Central memory CD4-positive, alpha-beta T cell (primary cell): ENCODE measurements at places on chromosomes 11 and 22.

DNA sequence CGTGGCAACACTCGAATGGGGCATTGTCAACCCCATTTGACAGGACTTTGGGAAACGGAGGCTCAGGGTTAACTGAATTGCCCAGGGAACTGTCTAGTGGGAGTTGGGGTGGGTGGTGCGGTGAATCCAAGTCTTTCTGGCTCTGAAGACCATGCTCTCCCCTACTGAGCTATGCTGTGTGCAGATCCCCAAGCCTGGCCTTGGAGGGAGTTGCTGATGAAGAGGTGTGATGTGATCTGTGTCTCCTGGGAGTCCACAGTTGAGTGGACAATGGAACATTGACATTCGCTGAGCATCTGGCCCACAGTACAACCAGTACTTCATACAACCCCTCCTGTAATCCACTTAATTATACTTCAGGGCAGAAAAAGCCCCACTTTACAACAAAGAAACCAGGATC lies 172.2 kb downstream of the ST3GAL4 start:
- no peak for DNase-seq

DNA sequence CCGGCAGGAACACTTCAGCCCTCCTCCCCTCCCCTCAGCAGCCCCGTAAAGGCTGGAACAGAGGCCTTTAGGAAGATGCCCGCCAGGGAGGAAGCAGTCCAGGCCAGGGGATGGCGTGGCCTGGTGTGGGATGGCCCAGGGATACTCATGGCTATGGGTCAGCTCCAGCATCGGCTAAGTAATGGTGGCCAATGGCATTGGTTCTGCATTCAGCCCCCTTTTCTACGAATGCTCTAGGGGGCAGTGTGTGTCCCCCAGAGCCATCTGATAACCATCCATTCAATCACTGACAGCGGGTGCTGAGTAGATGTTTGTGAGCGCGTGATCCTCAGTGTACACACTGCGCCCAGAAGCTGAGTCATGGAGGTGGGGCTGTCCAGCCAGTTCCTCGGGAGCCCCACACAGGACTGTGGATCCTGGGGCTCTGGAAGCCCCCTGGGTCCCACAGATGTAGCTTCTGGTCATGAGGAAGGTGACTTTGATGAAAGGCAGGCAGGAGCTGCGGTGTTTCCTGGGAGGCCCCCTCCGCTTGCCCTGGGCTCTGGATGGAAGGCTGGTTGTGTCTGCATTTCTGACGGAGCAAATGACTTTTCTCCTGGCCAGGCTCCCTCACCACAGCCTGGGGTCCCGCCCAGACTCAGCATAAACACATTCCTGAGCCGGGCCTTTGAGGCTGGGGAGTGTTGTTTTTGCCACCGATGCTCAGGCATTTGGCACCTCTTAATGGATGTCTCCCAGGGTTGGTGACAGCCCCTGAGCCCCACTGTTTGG lies 46.5 kb downstream of the FBLN1 start:
- no peak for DNase-seq

- DNase-seq = no peak
Observed at GRCh38 chr22:48923165-48923865, 904.4 kb downstream of the BRD1 start.

GRCh38 chr11:57081356-57081755 lies 92.6 kb downstream of the OR5AK2 start:
- no peak for DNase-seq

- DNase-seq = no peak
Observed at GRCh38 chr11:1299621-1300020, 9.8 kb downstream of the TOLLIP start.

- no peak for DNase-seq
Observed at GRCh38 chr11:35009944-35010342, 93.5 kb downstream of the PDHX start.

- no peak for DNase-seq
Observed at GRCh38 chr22:31321421-31321820, 24.7 kb downstream of the PATZ1 start.

DNA sequence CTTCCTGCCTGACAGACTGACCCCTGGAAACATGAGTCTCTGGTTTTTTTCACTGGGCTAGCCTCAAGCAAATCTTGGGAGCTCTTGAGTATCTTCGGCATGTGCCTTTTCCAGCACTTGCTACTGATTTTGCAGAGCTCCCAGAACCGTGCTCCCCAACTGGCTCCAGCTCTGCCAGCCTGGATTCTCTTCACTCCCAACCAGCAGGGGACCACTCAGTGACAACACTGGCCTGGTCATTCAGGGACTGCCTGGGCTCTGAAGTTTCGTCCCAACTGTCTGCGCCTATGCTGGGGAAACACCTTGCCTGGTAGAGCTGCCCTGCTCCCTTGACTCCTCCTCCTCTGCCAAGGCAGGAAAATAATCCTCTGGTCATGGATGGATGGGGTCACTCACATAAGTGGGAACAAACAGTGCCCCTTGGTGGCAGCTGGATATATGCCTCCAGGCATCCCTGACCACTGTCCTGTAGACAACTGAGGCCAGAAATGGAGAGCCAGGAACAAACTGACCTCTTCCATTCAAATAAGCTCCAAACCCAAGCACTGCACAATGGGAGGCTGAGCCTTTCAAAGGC lies 30.2 kb downstream of the POLDIP3 start:
- no peak for DNase-seq

- no peak for DNase-seq
Observed at GRCh38 chr11:76640501-76640900, 30.0 kb downstream of the LRRC32 start.

DNA sequence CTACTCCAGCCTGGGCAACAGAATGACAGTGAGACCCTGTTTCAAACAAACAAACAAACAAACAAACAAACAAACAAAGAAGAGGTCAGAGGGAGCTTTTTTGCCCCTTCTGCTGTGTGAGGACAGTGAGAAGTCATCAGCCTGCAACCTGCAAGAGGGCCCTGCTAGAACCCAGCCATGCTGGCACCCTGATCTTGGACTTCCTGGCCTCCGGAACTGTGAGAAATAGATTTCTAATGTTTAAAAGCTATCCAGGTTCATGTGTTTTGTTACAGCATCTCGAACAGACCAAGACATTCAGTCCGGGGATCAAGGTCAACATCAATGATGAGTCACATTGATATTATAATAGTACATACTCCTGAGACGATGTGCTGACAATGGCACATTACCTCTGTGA lies 41.4 kb upstream of the GRAMD1B start:
- no peak for DNase-seq

GRCh38 chr11:7630002-7630401 lies 43.3 kb downstream of the CYB5R2 start:
- DNase-seq = no peak

- DNase-seq = no peak
Observed at GRCh38 chr22:29029202-29030000, 32.2 kb downstream of the C22orf31 start.

- no peak for DNase-seq
Observed at GRCh38 chr22:26536056-26536761, 23.9 kb upstream of the TFIP11 start.

GRCh38 chr11:1948389-1948788 lies 1.3 kb downstream of the MRPL23 start:
- DNase-seq = no peak

- no peak for DNase-seq
Observed at GRCh38 chr11:99535406-99535805, 514.7 kb downstream of the CNTN5 start.

DNA sequence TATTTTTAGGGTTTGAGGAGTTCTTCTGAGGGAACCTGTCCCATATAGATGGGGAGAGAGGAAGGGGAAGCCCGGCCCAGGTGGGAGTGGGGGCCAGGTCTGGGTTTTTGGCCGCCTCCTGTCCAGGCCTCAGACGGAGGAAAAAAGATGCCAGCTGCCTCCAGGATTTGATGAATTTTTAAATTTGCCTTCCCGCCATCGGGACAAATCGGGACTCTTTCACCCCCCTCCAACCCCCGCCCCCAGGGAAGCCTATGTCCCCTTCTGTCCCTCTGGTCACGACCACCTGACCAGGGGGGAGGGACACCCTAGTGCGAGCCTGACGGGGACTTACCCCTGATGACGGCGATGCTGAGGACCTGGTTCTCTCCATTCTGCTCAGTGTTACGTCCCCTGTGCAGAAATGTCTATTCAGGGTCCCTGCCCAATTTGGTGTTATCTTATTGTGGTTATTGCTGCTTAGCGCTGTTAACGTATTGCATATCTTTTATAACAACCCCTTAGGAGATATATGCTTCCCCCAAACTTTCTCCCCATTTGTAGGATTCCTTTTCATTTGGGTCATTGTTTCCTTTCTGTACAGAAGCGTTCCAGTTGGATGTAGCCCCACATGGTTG lies 115.9 kb upstream of the GRK3 start:
- no peak for DNase-seq

- no peak for DNase-seq
Observed at GRCh38 chr11:64763526-64764039, 3.8 kb upstream of the PYGM start.

DNA sequence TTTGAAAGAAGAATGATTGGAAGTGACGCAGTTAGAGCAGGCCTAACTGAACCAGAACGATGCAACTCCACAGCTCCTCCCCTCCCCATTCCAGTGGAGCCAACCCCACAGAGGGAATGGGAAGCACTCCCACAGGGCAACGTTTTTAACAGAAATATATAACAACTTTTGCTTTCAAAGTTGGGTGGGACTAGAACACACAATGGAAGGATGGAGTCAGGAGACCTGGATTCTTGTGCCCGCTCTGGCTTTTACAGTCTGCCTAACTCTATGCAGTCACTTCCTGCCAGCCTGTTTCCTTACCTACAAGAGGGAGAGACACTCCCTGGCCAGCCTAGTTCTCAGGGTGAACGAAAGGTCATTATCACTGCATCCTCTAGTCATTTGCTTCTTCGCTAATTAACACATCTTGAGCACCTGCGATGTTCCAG lies 75.5 kb downstream of the PACSIN2 start:
- no peak for DNase-seq

DNA sequence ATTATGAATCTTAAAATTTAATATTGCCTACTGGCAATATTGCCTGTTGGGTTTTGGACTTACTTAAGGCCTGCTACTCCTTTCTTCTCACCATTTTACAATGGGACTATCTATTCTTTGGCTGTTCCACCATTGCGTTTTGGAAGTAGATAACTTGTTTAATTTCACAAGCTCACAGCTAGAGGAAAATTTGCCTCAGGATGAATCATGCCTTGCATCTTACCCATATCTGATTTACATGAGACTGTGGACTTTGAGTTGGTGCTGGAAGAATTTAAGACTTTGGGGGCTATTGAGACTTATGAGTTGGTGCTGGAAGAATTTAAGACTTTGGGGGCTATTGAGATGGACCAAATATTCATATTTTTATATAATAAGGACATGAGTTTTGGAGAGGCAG lies 662.6 kb downstream of the METTL15 start:
- no peak for DNase-seq

- DNase-seq = no peak
Observed at GRCh38 chr11:112922606-112923005, 38.6 kb upstream of the NCAM1 start.

DNA sequence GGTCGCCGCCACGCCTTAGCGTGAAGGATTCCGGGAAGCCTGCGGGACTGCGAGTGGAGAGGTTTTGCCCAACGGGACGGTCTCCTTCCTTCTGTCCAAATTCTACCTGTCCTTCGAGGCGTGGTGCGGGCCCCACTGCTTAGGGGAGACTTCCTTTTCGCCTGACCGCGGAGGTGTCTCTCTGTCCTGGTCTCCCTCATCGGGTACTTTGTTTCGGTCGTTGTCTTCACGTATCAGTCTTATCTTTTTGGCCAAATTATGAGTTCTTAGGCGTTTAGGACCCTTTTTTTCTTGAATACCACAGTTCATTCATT lies 388 bp downstream of the HINFP start:
- DNase-seq = no peak

DNA sequence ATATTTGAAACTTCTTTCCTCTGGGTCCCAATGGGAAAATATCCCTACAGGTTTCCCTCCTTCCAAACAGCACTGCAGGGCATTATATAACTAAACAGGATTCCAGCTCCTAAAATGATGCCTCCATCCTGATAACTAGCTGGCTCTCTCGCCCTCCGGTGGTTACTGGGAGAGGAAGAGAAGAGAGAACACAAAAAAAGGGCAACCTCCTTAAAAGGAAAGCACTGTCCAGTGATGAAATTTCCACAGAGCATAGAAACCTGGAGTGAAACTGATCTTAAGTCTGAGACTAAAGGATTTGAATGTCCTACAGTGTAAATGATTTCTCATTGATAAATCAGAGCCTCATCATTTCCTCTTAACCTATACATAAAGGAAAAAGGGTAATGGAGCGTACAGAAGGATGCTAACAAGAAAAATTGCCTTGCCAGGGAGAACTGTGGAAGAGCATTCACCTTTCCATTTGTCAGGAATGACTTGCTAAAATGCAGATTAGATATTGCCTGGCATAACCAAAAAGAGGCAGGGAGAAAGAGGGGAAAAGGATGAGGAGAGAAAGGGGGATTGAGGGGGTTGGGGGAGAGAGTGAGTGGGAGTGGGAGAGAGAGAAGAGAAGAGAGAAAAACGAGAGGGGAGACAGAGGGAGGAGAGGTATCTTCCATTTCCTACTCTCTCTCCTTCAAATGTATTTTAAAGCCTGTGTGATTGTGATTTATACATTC lies 121.3 kb downstream of the APOL5 start:
- DNase-seq = no peak

DNA sequence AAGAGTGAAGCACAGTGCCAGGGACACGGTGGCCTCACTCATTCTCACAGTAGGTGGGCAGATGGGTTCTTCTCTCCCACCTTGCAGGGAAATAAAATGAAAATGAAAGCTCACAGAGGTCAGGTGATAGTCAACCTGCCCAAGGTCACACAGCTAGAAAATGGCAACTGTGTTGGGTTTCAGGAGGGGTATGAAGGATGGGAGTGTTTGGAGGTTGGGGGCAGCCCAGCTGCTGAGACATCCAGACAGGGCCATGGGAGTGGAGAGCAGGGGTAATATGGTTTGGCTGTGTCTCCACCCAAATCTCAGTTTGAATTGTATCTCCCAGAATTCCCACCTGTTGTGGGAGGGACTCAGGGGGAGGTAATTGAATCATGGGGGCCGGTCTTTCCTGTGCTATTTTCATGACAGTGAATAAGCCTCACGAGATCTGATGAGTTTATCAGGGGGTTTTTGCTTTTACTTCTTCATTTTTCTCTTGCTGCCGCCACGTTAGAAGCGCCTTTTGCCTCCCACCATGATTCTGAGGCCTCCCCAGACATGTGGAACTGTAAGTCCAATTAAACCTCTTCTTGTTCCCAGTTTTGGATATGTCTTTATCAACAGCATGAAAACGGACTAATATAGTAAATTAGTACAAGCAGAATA lies 247.0 kb downstream of the TENM4 start:
- DNase-seq = no peak

DNA sequence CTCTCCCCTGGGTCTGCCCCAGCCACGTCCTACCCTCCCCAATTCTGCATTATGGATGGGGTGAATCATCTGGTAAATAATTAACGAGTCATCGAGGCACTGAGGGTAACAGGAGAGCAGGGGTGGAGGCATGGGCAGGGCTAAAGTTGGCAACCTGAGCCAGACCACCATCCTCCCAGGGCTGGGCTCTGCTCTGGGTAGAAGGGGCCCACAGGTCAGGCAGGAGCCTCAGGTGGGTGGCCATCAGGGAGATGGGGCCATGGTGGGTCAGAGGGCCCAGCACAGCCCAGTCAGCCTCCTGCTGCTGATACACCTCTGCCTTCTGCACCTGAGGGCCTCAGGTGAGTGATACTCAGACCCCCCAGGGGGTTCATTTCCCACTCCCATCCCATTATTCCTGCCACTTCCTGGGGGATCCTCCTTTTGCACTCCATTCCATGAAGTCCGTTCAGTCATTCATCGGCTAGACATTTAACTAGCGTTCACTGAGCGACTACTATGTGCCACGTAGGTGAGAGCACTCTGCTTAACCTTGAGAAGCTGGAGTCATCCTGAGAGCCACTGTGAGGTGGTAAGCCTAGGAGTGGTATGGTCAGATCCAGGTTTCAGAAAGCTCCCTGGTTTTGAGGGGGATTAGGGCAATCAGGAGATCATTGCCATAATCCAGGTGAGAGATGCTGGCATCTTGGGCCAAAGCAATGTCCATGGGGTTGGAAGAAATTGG lies at the start of gene VSIG10L2:
VSIG10L2 (plus strand) TSS at position 248 of the 724 bp plus-strand sequence; CDS start at position 260, 12 bp downstream.
- no peak for DNase-seq
